ENCODE measurements at places on chromosomes 4 and X. TPM values are rescaled to one million over a fixed set of nuclear protein-coding genes. Genes with fewer than 3 reads are reported as not detected.

GRCh38 chr4:708631-708933 is 3.0 kb downstream of the PCGF3 start:
- no peak for DNase-seq

PGAM4 gene
- 0.43 TPM for polyA plus RNA-seq

- DNase-seq = peak; percentile 1
These were observed 306.4 kb downstream of the PTTG2 start for GRCh38 chr4:38266616-38267015.

REELD1 gene
- polyA plus RNA-seq = not detected

GRCh38 chrX:19543951-19544381 is 28.7 kb upstream of the MAP3K15 start:
- no peak for DNase-seq

XAGE1A gene
- polyA plus RNA-seq = not detected

DNA sequence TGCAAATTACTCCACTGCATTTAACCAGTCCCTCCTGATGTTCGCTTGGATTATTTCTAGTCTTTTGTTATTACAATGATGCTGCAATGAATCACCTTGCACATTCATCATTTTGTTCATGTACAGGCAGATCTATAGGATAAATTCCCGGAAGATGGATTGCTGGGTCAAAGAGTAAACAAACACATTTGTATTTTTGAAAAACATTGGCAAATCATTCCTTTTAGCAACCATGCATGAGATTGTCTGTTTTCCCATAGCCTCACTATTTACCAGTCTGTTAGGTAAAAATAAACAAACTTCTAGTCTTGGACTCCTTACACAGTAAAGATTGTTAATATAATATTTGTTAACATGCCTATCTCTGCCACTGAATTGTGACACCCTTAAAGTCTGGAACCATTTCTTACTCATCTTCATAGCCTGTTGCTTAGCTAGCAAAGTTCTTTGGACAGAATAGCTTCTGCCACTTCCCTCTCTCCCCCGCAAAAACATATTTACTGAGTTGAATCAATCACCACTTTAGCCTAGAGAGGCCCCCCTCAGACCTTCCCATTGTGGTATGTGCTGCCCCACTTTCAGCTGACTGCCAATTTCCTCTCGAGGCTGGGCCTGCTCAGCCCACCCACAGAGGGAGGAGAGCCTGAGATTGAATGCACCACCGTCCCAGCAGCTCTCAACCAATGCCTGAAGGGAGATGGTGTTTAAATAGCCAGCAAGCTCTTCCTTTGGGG is 108.4 kb upstream of the ATXN3L start:
- peak; percentile 56 for DNase-seq
